ENCODE measurements at places on chromosomes 6 and 20.

DNA sequence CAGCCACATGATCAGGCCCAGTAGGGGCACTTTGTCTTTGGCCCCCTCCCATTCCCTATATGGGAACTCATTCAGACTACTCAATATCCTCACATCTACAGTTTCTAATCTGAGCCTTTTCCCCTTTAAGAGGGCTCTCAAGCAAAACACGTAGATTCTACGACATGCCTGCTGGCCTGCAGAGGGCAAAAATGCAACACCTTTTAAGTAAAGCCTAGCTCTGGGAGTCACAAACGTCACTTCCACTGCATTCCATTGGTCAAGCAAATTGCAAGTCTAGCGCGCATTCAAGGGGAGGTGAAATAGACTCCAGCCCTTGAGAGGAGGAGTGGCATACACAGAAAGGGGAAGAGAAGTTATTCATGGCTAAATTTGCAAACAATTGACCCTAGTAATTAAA is 70.6 kb downstream of the CDC40 start:
- no peak for DNase-seq

DNA sequence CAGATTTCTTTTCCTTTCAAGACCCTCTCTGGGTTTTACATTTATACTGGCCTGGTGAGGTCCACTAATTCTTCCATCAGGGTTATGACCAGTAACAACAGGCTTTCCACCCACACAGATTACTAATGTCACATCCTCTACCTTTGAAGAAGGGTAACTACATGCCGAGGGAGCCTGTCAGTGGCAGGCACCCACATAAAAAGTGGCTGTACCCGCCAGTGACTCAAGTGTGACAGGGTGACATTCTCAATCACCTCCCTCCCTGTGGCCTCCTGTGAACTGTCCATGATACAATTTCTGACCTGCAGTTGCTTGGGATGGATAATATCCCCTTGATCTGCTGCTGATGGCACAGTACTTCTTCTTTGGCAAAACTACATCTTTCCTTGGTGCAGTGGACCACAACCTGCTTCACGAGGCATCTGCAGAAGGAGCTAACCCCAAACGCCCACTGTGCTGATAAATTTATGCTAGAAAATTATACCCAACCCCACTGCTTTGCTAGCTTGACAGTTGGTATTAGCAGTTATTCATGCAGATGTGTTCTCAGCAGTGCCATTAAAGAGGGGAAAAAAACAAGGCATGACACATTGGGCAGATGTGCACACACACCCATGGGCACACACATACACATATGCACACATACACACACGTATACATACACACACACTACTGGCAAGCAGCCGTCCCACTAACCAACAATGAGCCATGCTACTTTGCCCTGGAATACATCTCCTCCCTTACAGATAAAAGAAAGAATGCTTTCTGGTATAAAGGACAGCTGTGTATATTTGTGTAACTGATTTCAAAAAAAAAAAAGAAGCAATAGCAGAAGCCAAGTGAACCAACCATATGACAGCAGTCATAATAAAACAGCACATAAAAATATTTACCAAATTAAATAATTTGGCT is 20.8 kb downstream of the GFOD1 start:
- no peak for DNase-seq

DNA sequence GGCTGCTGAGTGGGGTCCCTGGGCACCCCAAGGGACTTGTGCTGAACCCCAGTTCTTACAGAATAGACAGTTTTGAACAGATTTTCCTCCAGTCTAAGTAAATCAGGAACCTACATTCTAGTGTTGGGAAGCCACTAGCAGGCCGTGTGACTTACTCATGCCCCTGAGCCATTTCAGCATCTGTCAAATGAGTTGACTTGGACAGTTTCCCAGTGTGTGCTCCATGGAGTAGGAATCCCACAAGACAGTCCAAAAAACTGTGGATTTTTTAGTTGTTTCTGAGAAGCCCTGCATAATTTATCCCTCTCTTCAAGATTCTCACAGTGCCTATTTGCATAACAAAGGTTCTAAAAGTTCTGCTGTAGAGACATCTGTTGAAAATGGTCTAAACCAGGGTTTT is 2.1 kb downstream of the GABRR2 start:
- no peak for DNase-seq

DNA sequence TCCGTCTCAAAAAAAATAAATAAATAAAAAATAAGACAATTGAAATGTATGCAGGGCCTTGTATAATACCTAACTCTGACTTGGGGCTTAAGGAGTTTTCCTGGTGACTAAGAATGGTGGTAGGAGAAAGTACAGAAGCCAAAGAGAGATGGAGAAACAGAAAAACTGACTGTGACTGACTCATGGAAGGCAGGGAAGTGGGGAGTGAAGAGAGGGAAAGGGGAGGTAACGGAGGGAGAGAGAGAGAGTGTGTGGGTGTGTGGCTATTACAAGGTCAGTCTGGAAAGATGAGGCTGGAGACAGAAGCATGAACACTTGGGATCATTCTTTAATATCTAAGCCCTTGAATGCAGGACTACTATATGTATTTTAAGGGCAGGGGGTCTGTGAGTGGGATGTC is 38.5 kb downstream of the SNRNP48 start:
- no peak for DNase-seq

DNA sequence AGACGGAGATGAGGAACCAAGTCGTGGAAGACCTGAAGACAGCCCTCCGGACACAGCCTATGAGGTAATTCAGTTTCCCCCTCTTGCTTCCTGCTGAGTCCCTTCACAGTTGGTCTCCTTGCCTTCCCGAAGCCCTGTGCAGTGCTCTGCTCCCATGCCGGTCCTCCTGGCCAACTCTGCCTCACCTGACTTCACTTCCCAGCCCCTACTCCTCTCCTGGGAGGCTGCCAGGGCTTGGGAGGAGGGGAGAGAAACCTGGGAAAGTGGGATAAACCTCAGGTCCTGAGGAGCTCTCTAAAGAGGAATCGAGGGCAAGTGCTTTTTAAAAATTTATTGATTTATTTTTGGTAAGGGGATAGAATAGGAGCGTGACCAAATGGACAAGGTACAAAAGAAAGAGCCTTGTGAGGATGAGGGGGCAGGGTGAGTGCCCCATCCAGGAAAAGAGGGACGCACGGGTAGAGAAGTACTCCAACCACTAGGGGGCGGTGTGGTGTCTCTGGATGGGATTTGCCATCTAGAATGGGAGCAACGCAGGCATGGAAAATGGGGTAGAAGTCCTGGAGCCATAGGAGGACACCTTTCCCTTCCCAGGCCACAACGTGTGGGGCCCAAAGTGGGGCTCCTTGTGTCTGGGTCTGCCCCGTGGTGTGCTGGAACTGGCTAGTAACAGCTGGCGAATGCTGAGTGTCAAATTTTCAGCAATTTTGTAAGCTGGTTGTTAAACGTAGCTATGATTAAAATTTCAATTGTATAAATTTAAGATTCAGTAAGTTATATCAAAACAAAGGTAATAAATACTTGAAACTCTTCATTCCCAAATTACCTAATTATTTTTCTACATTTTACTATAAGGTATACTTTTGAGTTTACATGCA is 69.0 kb downstream of the MOCS1 start:
- DNase-seq, result peak; percentile 26

- DNase-seq, result no peak
Measured at GRCh38 chr20:36135821-36136220, 18.7 kb upstream of the EPB41L1 start.

GRCh38 chr20:63129991-63130657 is 85.8 kb downstream of the YTHDF1 start:
- no peak for DNase-seq

DNA sequence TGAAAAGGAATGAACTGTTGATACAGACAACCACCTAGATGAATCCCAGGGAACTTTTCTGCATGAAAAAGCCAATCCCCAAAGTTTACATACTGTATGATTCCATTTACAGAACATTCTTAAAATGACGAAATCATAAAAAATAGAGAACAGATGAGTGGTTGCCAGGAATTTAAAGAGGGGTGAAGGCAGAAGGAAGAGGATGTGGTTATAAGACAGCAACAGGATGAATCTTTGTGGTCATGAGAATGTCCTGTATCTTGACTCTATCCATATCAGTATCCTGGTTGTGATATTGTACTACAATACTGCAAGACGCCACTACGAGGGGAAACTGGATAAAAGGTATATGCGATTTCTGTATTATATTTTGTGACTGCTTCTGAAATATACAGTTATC is 70.1 kb upstream of the EMILIN3 start:
- no peak for DNase-seq

DNA sequence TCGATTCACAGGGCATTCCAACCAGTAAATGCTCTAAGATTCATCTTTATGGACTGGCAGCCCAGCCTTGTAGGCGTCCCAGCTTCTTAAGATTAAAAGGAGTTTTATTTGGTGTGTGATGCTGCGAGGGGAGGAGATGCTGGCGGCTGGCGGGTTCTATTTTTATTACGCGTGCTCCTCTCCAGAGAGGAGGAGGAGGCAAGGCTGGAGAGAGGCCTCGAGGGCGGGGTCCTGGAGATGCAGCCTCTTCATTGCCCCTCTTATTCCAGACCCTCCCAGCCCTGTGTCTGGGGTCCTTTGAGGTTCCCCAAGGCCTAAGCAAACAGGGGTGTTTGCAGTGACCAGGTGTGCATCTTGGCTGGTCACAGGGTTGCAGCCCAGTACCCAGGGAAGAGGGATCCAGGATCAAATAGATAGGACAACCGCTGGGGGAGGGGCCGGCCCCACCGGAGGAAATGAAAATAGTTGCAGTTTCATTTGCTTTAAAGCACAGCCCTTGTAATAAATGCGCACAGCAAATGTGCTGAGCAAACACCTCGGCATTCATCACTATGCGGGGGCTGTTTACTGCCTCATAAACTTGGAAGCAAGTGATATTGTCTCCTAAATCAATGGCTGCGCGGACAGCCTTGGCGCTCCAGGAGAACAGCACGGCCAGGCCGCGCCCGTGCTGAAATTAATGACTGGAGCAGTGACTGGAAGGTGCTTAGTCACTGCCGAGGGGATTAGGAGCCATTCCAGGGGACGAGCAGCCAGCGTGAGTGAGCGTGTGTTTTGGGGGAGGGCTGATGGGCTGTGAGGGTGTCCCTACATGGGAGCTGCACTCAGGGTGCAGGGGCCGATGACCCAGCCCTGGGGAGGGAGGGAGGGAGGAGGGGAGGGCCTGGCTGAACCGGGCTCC is 83.0 kb downstream of the TMEM242 start:
- no peak for DNase-seq

DNA sequence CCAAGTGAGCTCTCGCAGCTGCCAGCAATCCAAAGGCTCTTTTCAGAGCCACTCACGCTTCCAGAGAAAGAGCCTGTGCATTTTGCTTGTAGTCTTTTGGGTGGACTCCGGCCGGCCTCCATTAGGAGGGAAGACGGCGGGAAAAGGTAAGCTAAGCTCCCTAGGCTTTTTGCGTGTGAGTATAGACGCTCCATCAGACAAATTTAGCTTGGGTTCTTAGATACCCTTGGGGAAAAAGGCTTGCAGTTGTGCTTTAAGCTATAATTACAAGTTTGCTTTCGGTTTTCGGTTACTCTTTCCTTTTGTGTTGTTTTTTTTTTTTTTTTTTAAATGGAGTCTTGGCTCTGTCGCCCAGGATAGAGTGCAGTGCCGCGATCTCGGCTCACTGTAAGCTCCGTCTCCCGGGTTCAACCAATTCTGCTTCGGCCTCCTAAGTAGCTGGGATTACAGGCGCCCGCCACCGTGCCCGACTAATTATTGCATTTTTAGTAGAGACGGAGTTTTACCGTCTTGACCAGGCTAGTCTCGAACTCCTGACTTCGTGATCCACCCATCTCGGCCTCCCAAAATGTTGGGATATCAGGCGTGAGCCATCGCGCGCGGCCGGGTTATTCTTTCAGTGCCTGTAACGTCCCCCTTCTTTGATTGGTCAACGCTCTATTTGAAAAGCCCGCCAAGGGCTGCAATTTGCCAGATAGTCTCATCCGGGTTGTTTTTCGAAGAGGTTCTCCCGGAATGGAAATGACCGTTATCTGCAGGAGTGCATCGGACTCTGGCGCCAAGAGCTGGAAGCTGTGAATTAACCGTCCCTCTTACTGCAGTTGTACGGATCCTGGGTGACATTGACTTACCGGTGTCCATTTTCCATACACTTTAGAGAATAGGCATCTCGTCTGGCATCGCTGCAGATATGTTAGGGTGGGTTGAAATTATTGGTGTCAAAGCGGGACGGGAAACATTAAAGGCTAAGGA is 18.1 kb downstream of the OR2B2 start:
- peak; percentile 97 for DNase-seq

GRCh38 chr6:24019830-24020229 is 106.2 kb upstream of the NRSN1 start:
- DNase-seq, result no peak

DNA sequence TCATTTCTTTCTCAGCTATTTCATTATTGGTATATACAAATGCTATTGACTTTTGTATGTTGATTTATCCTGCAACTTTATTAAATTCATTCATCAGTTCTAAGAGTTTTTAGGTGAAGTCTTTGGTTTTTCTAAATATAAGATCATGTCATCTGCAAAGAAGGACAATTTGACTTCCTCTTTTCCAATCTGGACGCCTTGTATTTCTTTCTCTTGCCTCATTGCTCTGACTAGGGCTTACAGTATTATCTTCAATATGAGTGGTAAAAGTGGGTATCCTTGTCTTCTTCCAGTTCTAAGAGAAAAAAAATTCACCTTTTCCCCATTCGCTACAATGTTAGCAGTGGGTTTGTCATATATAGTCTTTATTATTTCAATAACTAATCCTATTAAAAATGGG is 38.0 kb downstream of the KIF16B start:
- DNase-seq, result no peak

GRCh38 chr6:51314965-51315364 is 496.3 kb downstream of the TFAP2B start:
- no peak for DNase-seq
